ENCODE measurements at places on chromosomes 3 and 15. TPM values are rescaled to one million over a fixed set of nuclear protein-coding genes. Genes with fewer than 3 reads are reported as not detected.

The MRPL47 gene
- 55.7 TPM for polyA plus RNA-seq

The CDHR4 gene
- not detected for polyA plus RNA-seq

The IL16 gene
- 3.0 TPM for polyA plus RNA-seq

The TGFBR2 gene
- polyA plus RNA-seq = 32.4 TPM

The C3orf80 gene
- polyA plus RNA-seq = 0.80 TPM

DNA sequence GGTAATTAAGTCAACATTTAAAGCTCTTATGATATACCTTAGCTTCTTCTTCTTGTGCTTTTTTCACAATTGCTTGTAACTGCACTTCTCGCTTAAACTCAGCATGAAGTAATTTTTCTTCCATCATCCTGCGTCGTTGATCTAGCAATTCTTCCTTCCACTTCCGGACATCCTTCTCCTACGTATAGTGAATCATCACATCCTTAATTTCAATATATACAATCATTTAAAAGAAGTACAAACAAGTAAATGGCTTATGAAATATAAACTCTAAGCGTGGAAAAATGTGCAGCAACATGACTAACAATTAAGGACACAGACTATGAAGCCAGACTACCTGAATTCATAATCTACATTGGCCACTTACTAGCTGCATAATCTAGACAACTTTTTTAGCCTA, 151.4 kb downstream of the SCAPER start:
- no peak for DNase-seq
- H3K4me3 ChIP-seq = no peak overlapping the region
- no peak overlapping the region for H3K27ac ChIP-seq
- H3K27me3 ChIP-seq = no peaks in the 10 kb centered on the region
- H3K4me1 ChIP-seq = no peaks in the 10 kb centered on the region

DNA sequence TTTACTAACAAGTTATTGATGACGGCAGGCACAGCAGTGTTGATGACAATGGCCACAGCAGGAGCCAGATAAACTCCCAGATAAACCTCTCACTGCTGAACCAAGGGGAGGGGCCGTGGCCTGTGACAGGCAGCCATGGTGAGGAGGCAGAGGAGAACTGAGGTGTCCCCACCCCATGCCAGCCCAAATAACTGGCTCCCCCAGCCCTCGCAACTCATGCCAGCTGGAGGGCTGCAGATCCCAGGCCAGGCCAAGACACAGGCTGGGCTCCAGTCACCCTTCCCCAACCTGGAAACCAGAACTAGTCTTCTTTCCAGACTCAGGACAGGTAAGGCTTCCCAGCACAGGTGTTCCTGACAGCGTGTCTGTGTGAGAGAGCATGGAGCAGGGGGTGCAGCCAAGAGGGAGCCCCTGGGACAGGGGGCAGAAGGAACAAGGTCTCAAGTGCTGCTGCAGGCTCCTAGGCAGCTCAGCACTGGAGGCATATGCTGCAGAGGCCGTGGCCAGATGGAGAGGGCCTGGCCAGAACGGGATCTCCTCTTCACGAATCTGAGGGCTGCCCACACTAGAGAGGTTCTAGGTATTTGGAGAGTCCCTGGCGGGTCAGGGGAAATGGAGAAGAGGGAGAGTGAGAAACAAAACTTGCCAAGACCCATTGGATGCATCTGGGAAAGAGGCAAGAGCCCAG, 15.9 kb downstream of the PLA2G4F start:
- no peaks in the 10 kb centered on the region for H3K27me3 ChIP-seq
- DNase-seq = peak; percentile 36
- no peaks in the 10 kb centered on the region for H3K36me3 ChIP-seq
- no peaks in the 10 kb centered on the region for H3K4me1 ChIP-seq
- no peak overlapping the region for H3K27ac ChIP-seq

GRCh38 chr3:129569856-129570255, 26.9 kb downstream of the H1-8 start:
- no peaks in the 10 kb centered on the region for H3K27me3 ChIP-seq
- H3K27ac ChIP-seq = no peak overlapping the region
- DNase-seq = no peak
- H3K4me3 ChIP-seq = no peak overlapping the region
- H3K36me3 ChIP-seq = no peaks in the 10 kb centered on the region

DNA sequence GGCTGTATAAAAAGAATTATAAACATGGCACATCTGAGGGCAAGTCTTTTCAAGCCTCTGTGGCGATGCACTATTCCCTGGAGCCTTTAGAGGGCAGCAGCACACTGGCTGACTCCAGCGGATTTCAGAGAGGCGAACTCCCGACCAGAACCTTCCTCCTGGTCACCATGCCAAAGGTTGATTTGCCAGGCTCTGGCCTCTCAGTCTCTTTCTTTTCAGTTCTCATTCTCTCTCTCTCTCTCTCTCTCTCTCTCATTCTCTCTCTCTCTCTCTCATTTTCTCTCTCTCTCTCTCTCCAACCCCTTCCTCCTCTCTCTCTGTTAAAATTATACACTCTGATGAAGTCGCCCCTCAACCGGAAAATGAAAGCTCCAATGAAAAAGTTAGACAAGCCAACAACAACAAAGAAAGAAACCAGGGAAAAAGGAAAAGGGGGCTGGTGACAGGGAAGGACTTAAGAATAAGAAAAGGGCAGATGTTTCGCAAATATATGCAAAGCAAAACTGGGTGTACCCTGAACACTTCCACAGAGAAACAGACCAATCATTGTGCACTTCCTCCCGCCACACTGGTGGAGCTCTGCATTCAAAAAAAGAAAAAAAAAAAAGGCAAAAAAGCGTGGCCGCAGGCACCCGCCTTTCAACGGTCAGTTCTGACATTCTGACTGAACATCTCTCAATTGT, 90.2 kb downstream of the TIGIT start:
- H3K4me1 ChIP-seq = peaks cover 44% of the 10 kb centered on the region
- H3K4me3 ChIP-seq = peak overlapping the region; percentile 42
- DNase-seq = peak; percentile 92
- H3K27me3 ChIP-seq = no peaks in the 10 kb centered on the region
- peak overlapping the region; percentile 80 for H3K27ac ChIP-seq

DNA sequence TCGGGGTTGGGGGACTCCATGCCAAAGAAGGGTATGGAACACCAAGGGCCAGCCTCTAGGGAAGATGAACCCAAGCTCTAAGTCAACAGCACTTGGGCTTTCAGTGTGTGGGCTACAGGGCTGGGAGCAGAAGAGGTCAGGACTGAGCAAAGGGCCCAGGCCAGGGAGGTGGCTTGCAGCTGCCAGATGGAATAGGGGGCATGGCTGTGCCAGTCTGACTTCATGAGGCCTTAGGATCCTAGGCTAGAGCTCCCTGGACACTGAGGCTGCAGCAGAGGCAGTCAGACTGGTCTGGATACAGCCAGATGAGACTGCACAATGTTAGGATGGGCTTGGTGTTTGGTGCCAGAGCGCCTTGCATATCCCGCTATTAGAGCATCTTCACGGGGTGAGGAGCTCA, 3.8 kb downstream of the RASGRF1 start:
- H3K27ac ChIP-seq = no peak overlapping the region
- H3K4me3 ChIP-seq = no peak overlapping the region
- peaks cover 56% of the 10 kb centered on the region for H3K27me3 ChIP-seq
- H3K36me3 ChIP-seq = no peaks in the 10 kb centered on the region
- no peak for DNase-seq
- H3K4me1 ChIP-seq = peaks cover 26% of the 10 kb centered on the region

DNA sequence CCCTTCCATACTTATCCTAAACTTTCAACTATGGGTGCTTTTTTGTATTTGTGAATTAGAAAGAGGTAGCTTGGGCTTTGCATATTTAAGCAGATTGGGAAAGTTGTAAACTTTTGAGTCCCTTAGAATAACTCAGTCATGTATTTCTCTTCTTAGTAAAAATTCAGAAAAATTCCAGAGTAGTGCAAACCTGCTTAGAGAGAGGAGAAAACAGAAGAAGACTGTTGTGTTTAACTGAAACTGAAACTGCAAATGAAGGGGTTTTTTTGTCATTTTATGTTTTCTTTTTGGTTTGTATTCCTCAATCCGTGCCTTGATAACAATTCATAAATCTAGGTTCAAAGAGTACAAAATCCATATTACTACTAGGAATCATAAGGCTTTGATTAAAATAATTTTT, 31.3 kb downstream of the CD200 start:
- no peaks in the 10 kb centered on the region for H3K27me3 ChIP-seq
- no peak overlapping the region for H3K4me3 ChIP-seq
- no peaks in the 10 kb centered on the region for H3K36me3 ChIP-seq
- H3K27ac ChIP-seq = peak overlapping the region; percentile 19
- no peaks in the 10 kb centered on the region for H3K4me1 ChIP-seq
- DNase-seq = no peak

DNA sequence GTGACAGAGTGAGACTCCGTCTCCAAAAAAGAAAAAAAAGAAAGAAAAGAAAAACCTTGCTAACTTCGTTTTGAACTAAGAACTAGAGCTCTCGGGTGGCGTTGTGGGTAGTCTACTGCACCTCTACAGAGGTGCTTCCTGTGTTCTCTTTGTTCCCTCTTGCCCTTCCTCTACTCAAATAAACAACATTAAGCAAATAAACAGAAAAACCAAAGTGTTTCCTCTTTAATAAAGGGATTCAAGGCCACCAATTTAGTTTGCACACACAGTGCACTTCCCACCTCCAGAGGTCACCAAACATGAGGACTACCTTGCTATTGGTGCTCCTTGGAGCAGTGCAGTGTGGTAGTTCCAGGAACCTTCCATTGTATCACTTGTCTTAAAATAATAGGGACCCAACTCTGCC, 354.2 kb upstream of the TBL1XR1 start:
- H3K4me1 ChIP-seq = no peaks in the 10 kb centered on the region
- H3K36me3 ChIP-seq = no peaks in the 10 kb centered on the region
- H3K4me3 ChIP-seq = no peak overlapping the region
- no peak overlapping the region for H3K27ac ChIP-seq

DNA sequence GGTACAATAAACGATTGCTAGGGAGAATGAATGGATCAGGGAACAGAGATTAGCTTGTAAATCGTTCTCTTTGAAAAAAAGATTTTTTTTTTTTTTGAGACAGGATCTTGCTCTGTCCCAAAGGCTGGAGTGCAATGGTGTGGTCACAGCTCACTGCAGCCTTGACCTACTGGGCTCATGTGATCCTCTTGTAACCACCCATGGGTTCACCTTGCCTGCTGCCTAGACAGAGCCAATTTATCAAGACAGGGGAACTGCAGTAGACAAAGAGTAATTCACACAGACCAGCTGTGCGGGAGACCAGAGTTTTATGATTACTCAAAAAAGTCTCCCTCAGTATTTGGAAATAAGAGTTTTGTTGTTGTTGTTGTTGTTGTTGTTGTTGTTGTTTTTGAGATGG, 39.6 kb downstream of the METTL6 start:
- H3K4me1 ChIP-seq = no peaks in the 10 kb centered on the region
- no peak for DNase-seq
- H3K27me3 ChIP-seq = no peaks in the 10 kb centered on the region
- H3K36me3 ChIP-seq = no peaks in the 10 kb centered on the region

DNA sequence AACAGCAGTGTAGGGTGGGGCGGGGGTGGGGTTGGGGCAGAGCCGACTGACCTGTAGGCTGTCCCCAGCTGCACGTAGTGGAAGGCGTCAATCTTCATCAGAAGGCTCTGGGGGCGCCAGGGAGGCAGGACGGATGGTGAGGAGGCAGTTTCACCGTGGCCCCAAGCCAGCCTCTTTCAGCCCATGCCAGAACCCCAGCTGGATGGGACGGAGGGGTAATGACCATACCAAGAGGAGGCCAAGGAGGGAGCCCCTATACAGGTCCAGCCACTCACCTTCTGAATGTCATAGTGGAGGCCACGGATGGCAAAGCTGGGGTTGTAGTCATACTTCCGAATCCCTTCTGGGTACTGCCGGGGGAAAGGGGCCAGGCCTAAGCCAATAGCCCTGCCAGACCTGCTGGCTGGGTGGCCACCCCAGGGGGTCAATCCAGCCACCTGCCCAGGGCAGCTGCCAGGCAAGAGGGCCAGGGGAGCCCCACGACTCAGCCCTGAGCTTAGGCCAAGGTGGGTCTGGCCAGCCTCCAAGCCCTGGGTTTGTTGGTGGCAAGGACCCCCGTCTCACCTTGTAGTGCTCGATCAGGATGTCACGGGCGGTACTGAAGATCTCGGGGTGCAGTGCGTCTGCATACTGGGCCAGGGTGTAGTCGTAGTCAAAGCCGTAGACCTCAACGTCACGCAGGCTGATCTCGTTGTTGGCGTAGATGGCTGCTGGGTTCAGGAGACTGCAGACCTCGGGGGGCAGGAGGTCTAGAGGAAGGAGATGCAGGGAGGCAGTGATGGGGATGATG, 4.9 kb downstream of the NT5DC2 start:
- peak; percentile 66 for DNase-seq
- H3K27me3 ChIP-seq = no peaks in the 10 kb centered on the region
- H3K36me3 ChIP-seq = no peaks in the 10 kb centered on the region
- no peak overlapping the region for H3K4me3 ChIP-seq
- H3K4me1 ChIP-seq = peaks cover 17% of the 10 kb centered on the region

GRCh38 chr15:71757741-71758530, 52.4 kb upstream of the NR2E3 start:
- H3K27me3 ChIP-seq = no peaks in the 10 kb centered on the region
- H3K4me3 ChIP-seq = no peak overlapping the region
- no peak overlapping the region for H3K27ac ChIP-seq

DNA sequence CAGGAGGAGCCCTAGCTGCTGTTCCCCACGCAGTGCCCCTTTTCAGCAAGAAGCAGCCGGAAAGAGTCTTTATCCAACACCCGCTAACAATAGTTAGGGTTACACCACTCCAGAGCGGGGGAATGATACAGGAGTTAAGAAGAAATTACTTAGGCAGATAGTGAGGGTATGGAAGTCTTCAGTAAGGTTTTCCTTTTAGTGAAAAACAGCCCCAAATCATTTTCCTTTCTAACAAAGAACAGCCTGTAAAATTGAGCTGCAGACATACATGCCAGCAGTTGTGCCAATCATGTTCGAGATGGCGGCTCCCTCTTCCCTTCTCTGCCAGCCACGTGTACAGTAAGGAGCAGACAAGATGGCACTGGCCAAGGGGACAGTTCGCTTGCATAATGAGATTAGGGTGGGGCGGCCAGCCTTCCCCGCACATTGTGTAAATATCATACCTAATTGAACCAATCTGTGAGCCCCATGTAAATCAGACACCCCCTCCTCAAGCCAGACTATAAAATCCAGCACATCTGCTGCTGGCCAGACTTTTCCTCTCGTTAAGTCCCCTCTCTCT, 18.5 kb upstream of the SENP5 start:
- H3K4me3 ChIP-seq = no peak overlapping the region
- DNase-seq = no peak
- H3K4me1 ChIP-seq = no peaks in the 10 kb centered on the region
- H3K27me3 ChIP-seq = no peaks in the 10 kb centered on the region
- no peak overlapping the region for H3K27ac ChIP-seq

GRCh38 chr3:127662001-127662469, 10.7 kb upstream of the ABTB1 start:
- no peak overlapping the region for H3K4me3 ChIP-seq
- H3K27me3 ChIP-seq = no peaks in the 10 kb centered on the region
- DNase-seq = no peak
- H3K27ac ChIP-seq = no peak overlapping the region
- no peaks in the 10 kb centered on the region for H3K36me3 ChIP-seq

GRCh38 chr3:183857863-183858262, 26.8 kb downstream of the PARL start:
- H3K27ac ChIP-seq = no peak overlapping the region
- no peak overlapping the region for H3K4me3 ChIP-seq
- DNase-seq = no peak
- no peaks in the 10 kb centered on the region for H3K4me1 ChIP-seq
- no peaks in the 10 kb centered on the region for H3K27me3 ChIP-seq

- H3K27me3 ChIP-seq = no peaks in the 10 kb centered on the region
- H3K36me3 ChIP-seq = no peaks in the 10 kb centered on the region
- H3K4me1 ChIP-seq = no peaks in the 10 kb centered on the region
- DNase-seq = no peak
Measured at GRCh38 chr3:88031642-88032077, 27.1 kb downstream of the CGGBP1 start.

Data from sigmoid colon (tissue), 7 donors.